IPS DF 19.7 (cell line): ENCODE measurements at places on chromosomes 1 and 21.
A peak's percentile ranks its signal among the peaks of the same experiment; 100 is the strongest.

GRCh38 chr1:240417317-240417716 lies 194.6 kb downstream of the GREM2 start:
- DNase-seq = no peak

DNA sequence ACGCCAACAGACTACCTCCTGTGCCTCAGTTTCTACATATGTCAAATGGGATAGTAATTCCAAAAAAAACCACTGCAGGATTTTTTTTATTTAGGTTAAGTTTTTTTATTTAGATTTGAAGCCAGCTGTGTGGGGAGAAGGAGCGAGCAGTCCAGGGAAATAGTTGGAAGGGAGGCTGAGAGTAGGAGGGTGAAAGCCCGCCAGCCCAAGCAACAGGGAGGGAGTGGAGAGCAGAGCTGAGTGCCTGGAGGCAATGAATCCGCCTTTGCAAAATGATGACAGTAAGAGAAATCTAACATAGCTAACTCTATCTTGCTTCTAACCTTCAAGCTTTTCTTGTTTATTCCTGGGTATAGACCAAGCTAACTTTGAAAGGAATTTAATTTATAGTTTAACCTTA lies 15.6 kb upstream of the C1orf198 start:
- DNase-seq = no peak

GRCh38 chr1:11407301-11407994 lies 71.5 kb upstream of the DISP3 start:
- DNase-seq = no peak

DNA sequence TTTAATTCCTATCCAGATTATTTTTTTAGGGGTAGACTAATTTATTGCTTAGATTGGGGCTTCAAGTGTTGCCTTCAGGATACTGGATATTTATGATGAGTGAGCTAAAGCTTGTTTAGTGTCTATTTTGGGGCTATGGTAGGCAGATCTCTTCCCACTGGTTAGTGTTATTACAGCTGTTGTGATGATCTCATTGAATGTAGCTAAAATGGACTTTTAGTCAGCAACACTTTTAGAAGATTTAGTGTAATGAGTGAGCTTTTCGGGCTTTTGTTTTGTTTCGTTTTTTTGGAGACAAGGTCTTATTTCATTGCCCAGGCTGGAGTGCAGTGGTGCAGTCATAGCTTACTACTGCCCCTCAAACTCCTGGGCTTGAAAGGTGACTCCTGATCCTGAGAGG lies 14.2 kb downstream of the THRAP3 start:
- no peak for DNase-seq

DNA sequence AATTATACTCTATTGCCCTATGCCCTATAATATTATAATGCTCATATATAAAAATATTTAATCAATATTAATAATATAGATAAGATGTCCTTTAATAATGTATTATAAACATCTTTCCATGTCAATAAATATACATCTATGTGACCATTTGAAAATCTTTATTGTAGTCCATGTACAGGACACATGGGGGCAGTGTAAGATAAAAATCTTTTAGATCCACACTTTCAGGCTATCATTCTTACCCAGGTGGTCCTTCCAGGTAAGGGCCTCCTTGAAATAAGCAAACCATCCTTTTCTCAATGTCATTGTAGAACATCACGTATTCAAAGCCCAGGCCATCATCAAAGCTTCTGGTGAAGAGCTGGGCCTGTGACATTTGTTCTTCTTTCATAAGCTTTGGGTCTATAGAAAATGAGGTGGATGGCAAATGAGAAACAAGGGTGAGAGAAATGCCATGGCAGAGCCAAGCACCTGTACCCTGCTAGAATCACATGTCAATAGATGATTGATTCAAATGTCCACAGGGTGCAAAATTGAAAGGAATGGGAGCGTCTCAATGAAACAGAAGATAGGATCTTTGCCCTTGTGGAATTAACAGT lies 20.2 kb downstream of the THEM4 start:
- no peak for DNase-seq

DNA sequence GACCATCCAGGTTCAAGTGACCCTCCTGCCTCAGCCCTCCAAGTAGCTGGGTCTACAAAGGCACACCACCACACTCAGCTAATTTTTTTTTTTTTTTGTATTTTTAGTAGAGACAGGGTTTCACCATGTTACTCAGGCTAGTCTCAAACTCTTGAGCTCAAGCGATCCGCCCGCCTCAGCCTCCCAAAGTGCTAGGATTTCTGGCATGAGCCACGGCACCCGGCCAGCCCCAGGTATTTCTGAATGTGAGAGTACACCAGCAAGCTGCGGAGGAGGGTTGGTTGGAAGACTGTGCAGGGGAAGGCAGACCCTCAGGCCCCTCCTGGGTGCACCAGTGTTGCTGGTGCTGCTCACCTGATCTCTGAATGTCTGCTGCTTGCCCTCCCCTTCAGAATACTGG lies 33.1 kb upstream of the SIM2 start:
- DNase-seq = no peak

GRCh38 chr1:4656533-4657140 lies 2.2 kb downstream of the AJAP1 start:
- DNase-seq = no peak

DNA sequence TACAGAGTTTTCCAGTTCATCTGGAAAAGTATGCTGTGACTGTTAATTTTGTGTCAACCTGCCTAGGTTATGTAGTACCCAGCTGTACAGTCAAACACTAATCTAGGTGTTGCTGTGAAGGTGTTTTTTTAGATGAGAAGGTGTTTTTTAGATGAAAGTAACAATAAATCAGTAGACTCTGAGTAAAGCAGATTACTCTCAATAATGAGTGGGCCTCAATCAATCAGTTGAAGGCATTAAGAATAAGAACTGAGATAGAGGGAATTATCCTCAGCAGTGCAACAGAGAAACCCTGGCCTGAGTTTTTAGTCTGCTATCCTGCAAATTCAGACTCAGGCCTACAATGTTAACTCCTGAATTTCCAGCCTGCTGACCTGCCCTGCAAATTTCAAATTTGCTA lies 33.5 kb downstream of the SCAF4 start:
- no peak for DNase-seq

GRCh38 chr1:7727809-7728471 lies 43.2 kb upstream of the VAMP3 start:
- DNase-seq = no peak

DNA sequence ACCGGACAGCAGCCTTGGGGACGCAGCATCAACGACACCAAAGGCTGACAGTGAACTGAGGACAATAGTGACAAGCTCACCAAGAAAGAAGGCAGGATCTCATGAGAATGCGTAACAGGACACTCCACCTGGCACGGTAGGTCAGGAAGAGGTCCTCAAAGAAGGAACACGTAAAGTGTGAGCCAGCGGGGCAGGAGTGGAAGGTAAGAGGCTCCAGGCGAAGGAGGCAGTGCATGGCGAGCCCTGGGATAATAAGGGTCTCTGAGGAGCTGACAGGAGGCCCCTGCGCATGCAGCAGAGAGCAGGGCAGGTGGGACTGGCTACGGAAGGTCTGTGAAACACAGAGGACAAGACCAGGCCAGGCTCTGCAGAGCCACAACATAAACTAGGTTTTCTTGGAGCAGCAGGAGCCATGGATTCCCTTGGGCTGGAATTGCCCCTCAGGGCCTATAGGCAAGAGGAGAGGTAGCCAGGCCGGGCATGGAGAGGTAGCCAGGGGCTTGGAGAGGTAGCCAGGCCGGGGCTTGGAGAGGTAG lies 8.2 kb downstream of the LSS start:
- no peak for DNase-seq

GRCh38 chr21:32907521-32907920 lies 118.2 kb upstream of the OLIG2 start:
- DNase-seq = no peak

- DNase-seq = no peak
Measured at GRCh38 chr1:223792046-223792445, 53.7 kb downstream of the TP53BP2 start.

- DNase-seq = no peak
Measured at GRCh38 chr1:244150665-244151064, 99.6 kb downstream of the ZBTB18 start.

GRCh38 chr1:205455581-205456382 lies at the start of gene BLACAT1:
TSS of gene BLACAT1 (minus strand) at chr1:205456045.
- no peak for DNase-seq

- DNase-seq = no peak
Measured at GRCh38 chr1:233700338-233700737, 86.4 kb downstream of the KCNK1 start.

- DNase-seq = no peak
Measured at GRCh38 chr1:174569240-174569639, 121.5 kb downstream of the GPR52 start.

- no peak for DNase-seq
Measured at GRCh38 chr1:211174375-211174774, 40.4 kb upstream of the KCNH1 start.

DNA sequence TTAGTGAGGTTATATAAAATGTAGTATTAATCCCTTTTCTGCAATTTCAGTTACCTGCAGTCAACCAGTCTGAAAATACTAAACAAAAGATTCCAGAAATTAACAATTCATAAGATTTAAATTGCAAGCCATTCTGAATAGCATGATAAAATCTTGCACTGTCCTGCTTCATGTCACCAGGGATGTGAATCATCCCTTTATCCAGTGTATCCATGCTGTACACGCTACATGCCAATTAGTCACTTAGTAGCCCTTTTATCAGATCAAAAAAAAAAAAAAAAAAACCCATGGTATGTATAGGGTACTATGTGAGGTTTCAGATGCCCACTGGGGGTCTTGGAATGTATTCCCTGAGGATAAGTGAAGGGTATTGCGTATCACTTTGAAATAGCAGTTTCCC lies 191.3 kb upstream of the HP1BP3 start:
- DNase-seq = no peak

GRCh38 chr1:101451888-101452287 lies 215.1 kb downstream of the S1PR1 start:
- no peak for DNase-seq

DNA sequence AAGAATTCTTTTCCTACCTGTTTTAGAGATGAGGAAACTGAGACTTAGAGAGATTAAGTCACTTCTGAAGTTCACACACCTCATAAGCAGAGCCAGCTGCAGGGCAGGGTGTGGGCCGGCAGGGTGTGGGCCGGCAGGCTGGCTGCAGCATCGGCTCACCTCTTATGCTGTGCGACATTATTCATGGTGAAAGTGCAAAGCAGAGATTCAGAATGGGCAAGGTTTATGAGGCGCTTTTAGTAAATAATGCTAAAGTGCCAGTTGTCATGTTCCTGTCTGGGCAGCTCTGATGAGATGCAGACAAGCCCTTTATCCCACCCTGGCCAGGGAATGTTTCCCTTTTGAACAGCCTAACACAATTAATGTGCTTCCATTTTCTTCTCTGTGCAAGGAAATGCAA lies 14.6 kb downstream of the MAB21L3 start:
- DNase-seq = no peak

DNA sequence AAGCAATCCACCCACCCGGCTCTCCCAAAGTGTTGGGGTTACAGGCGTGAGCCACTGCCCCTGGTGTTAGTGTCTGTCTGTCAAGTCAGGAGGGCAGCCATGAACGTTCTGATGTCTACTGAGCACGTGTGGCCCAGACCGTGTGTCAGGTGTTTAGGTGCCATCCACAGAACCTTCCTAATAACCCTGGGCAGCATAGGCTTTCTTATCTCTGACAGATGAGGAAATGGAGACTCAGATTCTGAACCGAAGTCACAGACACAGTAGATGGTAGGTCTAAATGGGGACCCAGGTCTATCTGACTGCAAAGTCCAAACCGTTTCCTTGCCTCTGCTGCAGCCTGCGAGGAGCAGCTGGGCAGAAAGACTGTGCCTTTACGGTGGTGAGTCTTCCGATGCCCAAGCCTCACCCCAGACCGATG lies 622 bp upstream of the IL6R start:
- no peak for DNase-seq

GRCh38 chr1:223683586-223684487 lies 18.3 kb upstream of the CAPN8 start:
- DNase-seq = no peak

DNA sequence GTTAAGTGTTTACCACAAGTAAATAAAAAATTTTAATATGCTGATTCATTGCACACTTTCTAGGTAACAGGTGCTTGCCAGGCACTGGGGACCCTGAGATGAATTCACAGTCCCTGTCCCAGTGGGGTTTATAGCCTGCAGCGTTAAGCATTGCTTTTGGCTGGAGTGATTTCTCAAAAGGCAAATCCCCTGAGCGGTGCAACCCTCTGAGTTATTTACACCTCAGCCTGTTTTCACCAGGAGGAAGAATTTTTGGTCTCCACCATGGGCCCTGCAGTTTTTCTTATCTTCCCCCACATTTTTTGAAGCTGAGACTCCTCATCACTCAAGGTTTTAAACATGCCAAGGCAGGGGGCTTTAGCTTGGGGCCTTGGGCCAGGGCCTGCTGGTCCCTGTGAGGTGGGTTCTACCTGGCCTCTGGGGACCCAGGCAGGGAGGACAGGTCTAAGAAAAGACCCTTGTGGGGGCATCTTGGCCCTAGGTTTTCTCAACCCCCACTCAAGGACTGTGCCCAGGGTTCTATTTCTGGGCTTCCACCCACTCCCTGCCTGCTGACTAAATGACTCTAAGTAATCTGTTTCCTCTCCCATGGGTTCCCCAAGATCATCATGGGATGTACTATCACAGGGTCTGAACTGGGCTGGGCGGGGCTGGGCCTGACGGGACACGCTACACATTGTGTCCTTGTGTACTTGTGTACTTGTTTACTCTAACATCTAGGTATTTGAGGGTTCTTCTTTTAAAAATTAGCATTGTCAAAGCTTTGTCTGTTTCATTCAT lies 10.2 kb upstream of the CHIT1 start:
- no peak for DNase-seq

DNA sequence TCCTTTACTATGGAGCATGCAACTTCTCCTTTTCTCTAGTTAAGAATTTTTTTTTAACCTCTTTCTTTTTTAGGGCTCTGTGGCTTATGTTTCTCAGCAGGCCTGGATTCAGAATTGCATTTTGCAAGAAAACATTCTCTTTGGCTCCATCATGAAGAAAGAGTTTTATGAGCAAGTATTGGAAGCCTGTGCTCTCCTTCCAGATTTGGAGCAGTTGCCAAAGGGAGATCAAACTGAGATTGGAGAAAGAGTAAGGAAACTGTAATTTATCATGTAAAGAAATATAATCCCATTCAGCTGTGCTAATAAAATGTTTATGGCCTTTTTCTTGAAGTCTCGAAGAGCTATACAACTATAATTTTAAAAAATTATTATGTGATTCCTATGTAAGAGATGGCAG lies 70.1 kb downstream of the HSPA13 start:
- DNase-seq = no peak

GRCh38 chr1:202069662-202070061 lies 53.1 kb upstream of the GPR37L1 start:
- no peak for DNase-seq

- no peak for DNase-seq
Measured at GRCh38 chr1:2183937-2184334, 10.6 kb downstream of the FAAP20 start.

- peak; percentile 98 for DNase-seq
Measured at GRCh38 chr21:15752763-15753407, 23.1 kb downstream of the USP25 start.

- DNase-seq = no peak
Measured at GRCh38 chr1:45304311-45305081, 22.2 kb upstream of the HPDL start.

DNA sequence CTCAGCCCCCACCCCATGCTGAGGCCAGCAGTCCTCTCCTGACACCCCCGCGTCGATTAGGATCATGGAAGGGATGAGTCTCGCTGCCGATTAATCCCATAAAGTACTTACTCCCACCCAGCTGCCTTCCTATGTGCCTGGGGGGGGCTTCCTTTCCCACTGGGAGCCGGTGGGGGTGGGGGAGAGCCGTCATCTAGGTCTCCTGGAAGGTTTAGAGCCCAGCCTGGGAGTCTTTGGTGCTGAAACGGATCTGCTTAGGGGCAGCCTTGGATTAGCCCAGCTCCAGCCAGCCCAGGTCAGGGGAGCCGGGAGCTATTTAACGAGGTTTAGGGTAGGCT lies 9.8 kb downstream of the SAMD11 start:
- no peak for DNase-seq

GRCh38 chr1:18342744-18343143 lies 138.0 kb upstream of the KLHDC7A start:
- no peak for DNase-seq
